B cell (primary cell): ENCODE measurements at places on chromosomes 1 and 21.

GRCh38 chr1:110462964-110463363, 12.0 kb downstream of the PROK1 start:
- no peak overlapping the region for H3K4me3 ChIP-seq
- H3K4me1 ChIP-seq, result peaks cover 2% of the 10 kb centered on the region
- H3K36me3 ChIP-seq, result no peaks in the 10 kb centered on the region
- no peak for DNase-seq
- H3K27ac ChIP-seq, result no peak overlapping the region

DNA sequence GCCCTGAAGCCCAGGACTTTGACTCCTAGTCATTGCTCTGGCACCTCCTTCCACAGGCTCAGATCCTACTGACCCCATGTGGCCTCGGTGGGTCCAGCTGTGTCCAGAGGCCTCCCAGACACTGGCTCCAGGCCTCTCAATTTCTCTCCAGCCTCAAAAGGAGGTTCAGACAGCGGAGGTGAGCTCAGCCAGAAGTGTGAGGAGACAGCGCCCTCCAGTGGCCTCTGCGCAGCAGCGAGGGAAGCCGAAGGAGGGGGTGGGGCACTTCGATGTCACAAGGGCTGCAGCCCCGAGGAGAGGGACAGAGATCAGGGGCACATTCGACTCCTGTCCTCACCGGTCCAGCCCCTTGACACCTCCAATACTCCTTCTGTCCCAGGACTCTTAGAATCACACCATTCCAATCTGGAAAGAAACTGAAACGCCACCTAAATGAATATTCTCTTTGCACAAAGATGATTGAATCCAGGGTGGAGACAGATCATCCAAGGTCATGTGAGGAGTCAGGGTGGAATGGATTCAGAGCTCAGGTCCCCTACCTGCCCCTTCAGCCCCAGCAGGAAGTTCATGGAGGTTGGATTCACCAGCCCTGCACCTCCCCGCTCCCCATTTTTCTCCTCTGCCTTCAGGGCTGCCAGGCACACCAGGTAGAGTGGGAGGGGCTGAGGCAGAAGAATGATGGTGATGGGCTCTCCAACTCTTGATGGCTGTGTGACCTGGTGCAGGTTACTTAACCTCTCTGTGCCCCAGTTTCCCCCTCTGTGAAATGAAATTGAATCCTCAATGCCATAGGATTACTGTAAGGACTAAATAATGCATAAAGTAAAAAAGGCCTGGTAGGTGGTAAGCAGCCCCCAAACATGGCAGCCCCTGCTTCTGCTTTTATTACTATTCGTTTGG, 34.8 kb upstream of the ZBTB40 start:
- peaks cover 16% of the 10 kb centered on the region for H3K27me3 ChIP-seq
- no peak overlapping the region for H3K27ac ChIP-seq

GRCh38 chr1:106756752-106757151, 299.7 kb upstream of the PRMT6 start:
- H3K27me3 ChIP-seq, result no peaks in the 10 kb centered on the region
- no peak overlapping the region for H3K27ac ChIP-seq
- no peaks in the 10 kb centered on the region for H3K4me1 ChIP-seq
- H3K36me3 ChIP-seq, result no peaks in the 10 kb centered on the region

DNA sequence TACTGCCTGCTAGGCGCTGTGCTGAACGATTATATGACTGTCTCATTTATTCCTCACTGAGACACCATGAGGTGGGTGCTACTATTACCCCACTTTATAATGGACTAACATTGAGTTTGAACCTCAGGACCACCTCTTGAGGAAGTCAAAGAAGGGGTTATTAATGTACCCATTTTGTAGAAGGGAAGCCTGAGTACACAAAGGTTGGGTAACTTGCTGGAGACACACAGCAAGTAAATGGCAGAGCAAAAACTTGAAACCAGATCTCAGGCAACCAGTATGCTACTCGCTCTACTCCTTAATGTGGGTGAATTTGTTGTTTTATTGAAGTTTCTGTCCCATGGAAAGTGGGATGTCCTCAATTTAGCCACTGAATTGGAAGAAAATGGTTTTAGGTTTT, 30.1 kb downstream of the KCNA10 start:
- H3K36me3 ChIP-seq, result no peaks in the 10 kb centered on the region
- no peak overlapping the region for H3K27ac ChIP-seq
- no peaks in the 10 kb centered on the region for H3K4me1 ChIP-seq

DNA sequence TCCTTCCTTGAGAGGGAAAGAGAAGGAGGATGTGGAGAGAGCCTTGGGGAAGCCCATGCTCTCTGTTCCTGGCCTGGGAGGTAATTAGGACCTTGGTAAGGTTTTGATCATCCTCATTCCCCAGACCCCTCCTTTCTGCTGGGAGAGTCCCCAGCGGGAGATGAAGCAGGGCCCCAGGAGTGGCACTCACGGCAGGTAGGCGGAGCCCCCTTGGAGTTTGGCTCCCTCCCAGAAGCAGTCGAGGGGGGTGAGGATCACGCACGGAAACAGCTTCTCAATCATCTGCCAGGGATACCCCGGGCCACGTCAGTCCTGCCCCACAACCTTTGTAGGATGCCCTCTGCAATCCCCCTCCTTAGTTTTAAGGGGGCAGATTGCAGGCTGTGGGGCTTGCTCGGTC, 11.5 kb downstream of the PTCH2 start:
- H3K4me3 ChIP-seq, result no peak overlapping the region
- no peak overlapping the region for H3K27ac ChIP-seq
- no peak for DNase-seq
- H3K4me1 ChIP-seq, result peaks cover 7% of the 10 kb centered on the region
- no peaks in the 10 kb centered on the region for H3K36me3 ChIP-seq
- H3K27me3 ChIP-seq, result no peaks in the 10 kb centered on the region

DNA sequence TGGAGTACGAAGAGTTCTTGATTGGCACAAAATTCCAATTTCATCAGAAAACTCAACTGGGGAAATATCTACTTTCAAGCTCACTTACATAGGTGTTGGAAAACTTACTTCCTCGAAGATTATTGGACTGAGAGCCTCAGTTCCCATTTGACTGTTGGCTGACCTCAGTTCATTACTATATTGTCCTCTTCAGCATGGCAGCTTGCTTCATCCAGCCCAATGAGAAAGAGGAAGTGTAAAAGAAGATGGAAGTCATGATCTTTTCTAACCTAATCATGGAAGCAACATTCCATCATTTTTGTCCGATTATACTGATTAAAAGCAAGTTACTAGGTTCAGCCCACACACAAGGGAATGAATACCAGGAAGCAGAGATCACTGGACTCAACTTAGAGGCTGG, 49.4 kb downstream of the HSD3B1 start:
- no peak for DNase-seq
- H3K4me3 ChIP-seq, result no peak overlapping the region
- H3K36me3 ChIP-seq, result no peaks in the 10 kb centered on the region
- H3K27me3 ChIP-seq, result no peaks in the 10 kb centered on the region
- H3K27ac ChIP-seq, result no peak overlapping the region
- H3K4me1 ChIP-seq, result peaks cover 5% of the 10 kb centered on the region
